ENCODE measurements at places on chromosomes 6 and 20.

- no peak for DNase-seq
Observed at GRCh38 chr6:49384904-49385303, 78.1 kb downstream of the MMUT start.

DNA sequence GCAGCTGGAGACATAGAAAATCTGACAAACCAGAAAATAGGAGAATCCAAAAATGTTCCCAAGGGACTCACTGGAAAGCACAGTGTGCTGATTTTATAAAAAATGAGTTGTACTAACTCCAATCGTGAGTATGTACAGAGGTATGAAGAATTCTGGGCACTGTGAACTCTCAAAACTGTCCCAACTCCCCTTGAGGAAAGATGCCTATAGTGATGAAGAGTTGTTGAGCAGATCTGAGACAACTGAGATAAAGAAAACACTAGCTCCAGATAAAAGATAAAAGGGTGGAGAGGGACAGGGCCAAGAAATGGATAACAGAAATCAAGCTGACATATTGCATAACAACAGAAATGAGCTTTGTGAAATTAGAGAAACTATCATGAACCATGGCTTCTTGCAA lies 481.4 kb downstream of the MAFB start:
- DNase-seq, result no peak

DNA sequence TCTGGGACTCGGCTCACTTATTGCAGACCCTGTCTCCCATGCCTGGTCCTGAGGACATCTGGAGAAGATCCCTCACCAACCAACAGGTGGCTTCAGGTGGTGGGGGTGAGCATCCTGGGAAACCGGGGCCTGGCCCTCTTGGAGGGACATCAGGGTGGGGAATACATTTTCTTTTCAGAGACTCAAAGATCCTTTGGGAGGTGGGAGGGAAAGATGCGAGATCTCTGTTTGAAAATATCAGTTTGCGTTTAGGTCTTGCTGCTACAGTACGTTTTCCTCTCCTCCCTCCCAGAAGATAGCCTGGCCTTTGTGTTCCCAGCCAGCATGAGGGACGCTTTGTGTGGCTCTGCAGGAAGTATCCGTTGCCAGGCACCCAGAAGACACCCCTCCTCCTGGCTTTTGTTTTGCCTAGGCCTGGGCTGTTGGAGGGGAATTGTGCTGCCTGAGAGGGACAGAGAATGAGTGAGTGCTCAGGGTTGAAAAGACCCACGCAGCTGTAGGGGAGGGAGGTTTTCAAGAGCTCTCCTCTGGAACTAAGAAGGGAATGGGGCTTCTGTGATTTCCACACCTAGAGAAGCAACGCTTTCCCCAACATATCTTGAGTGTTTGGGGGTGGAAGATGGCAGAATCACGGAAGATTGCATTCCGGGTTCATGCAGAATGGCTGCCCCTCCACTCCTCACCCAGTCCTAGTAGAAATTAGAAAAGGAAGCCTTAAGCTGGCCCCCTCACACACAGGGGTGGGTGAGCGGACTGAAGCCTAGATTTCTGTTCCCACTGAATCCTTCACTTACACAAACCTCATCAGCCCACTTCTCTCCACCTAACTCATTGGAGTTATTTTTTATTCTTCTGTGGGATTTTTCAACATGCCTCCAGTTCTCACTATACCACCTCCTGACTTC lies 22.0 kb upstream of the SLC2A12 start:
- DNase-seq, result no peak

GRCh38 chr20:37502654-37503053 lies 18.4 kb upstream of the NNAT start:
- no peak for DNase-seq

GRCh38 chr6:125962900-125963497 lies 6.4 kb downstream of the HINT3 start:
- no peak for DNase-seq

DNA sequence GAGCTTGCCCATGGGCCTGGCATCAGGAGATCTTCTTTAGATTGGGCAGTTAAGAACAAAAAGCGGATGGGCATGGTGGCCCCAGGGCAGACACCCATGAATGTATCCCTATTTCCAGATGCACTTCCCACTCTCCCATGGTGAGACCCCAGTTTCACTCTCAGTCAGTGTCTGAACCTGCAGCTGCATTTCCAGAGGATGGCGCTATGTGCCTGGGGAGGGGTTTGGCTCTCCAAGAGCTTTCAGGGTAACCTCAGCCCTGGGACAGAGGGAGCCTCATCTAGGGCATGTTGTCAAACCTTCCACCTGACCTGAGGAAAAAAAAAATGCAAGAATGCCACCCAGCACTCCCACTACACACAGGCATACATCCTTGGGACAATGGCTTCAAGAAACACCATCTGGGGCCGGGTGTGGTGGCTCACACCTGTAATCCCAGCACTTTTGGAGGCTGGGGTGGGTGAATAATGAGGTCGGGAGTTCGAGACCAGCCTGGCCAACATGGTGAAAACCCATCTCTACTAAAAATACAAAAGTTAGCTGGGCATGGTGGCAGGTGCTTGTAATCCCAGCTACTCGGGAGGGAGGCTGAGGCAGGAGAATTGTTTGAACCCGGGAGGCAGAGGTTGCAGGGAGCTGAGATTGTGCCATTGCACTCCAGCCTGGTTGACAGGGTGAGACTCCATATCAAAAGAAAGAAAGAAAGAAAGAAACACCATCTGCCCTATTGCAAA lies 1.9 kb downstream of the CST9L start:
- DNase-seq, result no peak

GRCh38 chr20:48626226-48626937 lies 201.4 kb downstream of the PREX1 start:
- DNase-seq, result peak; percentile 64
